Kidney (tissue), 22 donors: ENCODE measurements at places on chromosomes 1 and 21. TPM values are rescaled to one million over a fixed set of nuclear protein-coding genes. Genes with fewer than 3 reads are reported as not detected.

GRCh38 chr1:121558514-121558913 is 373.7 kb downstream of the SRGAP2C start:
- no peak for DNase-seq

GRCh38 chr1:14899686-14900085 is 253.9 kb upstream of the TMEM51 start:
- no peak for DNase-seq

DNA sequence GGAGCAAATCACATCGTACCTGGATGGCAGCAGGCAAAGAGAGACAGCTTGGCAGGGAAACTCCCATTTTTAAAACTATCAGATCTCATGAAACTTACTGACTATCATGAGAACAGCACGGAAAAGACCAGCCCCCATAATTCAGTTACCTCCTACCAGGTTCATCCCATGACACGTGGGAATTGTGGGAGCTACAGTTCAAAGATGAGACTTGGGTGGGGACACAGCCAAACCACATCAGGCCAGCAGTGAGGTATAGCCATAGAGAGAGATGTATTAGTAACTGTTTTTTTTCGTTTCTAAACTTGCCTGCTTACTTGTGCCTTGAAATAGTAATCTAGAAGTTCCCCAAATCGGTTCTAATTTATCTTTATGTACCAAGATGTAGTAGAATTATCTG is 48.9 kb downstream of the AK4 start:
- no peak for DNase-seq

DNA sequence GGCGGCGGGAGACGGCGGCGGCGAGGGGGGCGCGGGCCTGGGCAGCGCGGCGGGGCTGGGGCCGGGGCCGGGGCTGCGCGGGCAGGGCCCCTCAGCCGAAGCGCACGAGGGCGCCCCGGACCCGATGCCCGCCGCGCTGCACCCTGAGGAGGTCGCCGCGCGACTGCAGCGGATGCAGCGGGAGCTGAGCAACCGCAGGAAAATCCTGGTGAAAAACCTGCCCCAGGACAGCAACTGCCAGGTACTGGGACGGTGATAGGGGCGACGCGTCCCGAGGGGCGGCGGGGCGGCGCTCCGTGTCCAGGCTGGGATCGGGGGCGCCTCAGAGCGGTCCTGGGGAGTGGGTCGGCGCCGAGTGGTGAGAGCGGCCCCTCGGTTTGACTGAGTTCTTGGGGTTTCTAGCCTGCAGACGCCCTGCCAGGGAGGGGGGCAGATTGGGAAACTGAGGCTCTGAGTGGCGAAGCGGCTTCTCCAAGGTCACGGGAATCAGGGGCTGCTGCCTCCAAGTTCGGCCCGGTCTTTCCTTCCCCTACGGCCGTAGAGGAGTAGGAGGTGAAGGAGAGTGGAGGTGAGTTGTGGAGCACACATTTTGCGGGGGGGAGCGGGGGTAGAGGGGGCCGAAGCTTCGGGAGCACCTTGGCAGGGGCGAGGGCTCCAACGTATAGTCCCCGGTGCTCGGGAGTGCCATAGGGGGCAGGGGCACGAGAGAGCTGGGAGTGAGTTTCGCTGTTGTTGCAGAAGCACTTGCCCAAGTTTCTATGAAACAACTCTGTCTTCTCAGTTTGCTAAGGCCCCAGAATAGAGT is 508 bp downstream of the RAVER2 start:
- DNase-seq, result peak; percentile 75

- no peak for DNase-seq
Measured at GRCh38 chr1:47703981-47704596, 266.2 kb downstream of the FOXD2 start.

DNA sequence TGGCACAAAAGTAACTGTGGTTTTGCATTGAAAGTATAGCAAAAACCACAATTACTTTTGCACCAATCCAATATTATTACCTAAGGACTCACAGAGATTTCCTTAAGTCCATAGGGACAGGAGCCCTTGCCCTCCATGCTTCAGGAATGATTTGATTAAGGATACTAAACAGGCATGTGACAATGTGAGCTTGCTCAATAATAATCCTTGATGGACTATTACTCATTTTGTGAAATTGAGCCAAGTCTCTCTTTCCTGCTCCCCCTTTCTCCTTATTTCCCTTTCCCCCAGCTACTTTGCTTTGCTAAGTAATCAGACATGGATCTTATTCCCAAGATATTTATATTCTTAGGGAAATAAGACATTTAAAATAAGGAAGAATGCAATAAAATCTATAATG is 21.6 kb upstream of the RGL1 start:
- no peak for DNase-seq

- no peak for DNase-seq
Measured at GRCh38 chr1:174659823-174660222, 212.1 kb downstream of the GPR52 start.

DNA sequence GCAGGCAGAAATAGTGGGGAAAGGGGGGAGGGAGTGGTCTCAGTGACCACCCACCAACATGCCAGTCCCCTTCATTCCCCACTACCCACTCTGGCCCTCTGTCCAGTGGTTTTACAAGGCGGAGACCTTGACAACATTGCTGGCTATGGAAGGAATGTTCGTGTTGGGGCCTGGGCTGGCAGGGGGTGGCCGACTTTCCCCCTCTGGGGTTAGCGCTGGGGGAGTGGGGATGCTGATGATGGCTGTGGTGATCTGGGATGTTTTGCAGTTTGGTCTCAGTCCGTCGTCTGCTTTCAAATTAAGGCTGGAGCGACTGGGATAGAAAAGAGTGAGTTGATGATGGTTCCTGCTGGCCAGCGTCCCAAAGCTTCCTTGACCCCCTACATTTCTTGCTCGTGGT is 20.3 kb downstream of the DDX20 start:
- DNase-seq, result no peak

DNA sequence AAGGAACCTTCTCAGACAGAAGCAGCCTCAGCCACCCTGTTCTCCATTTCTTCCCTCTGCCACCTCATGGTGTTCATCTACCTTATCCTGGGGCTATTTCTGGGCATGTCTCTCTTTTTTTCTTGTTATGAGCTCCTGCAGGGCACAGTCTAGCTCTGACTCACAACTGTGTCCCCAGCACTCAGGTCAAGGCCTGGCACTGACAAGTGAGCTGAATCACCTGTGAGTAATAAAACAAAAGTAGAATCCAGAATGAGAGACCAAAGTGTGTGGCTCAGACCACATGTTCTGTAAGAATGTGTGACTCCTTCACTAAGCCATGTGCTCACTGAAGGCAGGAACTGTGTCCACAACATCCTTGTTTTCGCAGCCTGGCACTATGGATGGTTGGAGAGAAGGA is 23.2 kb downstream of the C1orf94 start:
- no peak for DNase-seq

GRCh38 chr1:31215065-31215570 is 24.6 kb downstream of the NKAIN1 start:
- peak; percentile 45 for DNase-seq

GRCh38 chr1:234612352-234613127 is 2.6 kb upstream of the IRF2BP2 start:
- DNase-seq, result peak; percentile 95

DNA sequence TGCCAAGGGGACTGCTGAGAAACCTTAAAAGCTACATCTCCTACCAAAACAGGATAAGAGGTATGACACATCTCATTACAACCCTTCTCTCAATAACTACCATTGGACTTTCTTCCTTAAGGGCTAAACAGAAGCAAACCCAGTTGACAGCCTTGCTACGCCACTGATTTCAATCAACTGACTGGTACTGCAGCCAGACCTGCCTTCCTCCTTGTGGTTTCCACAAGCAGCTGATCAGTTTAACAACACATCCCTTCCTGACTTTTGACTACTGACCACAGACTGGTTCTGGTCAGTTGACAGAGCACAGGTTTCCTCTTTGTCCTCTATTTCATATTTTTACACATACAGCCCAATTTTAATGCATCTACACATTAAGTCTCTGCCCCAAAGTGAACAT is 108.8 kb downstream of the ADAMTS1 start:
- no peak for DNase-seq

DNA sequence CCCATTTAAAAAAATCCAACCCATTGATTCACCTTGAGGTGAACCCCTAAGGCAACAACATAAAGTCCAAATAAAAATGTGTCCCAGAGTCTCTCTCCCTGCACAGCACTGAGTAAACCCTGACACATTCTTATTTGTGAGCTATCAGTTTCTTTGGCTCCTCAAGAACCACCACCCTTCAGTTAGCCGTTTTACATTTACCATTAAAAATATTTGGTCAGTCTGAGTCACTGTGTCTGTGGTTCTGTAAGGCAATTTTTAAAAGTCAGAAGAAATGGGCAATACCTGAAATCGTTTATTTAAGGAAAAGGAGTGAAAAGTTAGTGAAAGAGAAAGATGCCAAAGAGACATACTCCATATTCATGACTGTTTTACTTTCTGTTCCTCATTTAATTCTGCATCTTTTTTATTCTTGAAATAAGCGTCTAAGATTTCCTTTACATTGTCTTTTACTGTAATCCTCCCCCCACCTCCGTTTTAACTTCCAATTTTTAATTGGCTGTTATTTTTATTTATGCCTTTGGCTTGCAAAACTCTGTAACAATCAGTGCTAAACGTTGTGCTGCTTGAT is 91.7 kb upstream of the IVNS1ABP start:
- DNase-seq, result no peak

- DNase-seq, result no peak
Measured at GRCh38 chr1:8348047-8348776, 30.3 kb downstream of the SLC45A1 start.

DNA sequence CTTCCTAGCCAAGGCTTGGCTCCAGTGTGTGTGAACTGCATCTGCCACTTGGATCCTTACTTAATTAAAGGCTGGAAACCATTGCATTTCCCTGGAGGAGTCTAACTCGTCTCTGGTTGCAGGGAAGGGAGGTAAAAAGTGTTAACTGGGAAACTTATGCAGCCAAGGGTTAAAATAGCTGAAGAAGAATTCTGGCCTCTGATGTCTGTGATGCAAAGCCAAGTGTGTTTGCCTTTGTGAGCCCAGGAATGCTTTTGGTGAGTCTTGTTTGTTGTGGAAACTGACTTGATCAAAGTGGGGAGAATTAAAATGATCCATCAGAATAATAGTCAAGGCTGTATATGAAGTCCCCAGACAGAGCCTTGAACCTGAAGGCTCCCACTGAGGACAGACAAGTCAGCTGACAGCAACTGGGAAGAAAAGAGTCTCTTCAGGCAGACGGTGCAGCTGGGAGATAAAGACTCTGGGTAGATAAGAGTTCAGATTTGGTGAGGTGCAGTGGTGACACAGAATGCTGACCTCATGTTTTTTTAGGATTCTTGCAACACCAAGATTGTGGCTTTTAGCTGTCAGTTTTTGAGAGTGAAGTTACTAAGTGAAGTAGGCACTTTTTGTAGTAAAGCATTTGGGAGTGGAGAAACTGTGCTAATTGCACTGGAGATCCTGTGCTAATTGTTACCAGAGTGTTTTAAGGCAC is 59.5 kb upstream of the WLS start:
- no peak for DNase-seq

DNA sequence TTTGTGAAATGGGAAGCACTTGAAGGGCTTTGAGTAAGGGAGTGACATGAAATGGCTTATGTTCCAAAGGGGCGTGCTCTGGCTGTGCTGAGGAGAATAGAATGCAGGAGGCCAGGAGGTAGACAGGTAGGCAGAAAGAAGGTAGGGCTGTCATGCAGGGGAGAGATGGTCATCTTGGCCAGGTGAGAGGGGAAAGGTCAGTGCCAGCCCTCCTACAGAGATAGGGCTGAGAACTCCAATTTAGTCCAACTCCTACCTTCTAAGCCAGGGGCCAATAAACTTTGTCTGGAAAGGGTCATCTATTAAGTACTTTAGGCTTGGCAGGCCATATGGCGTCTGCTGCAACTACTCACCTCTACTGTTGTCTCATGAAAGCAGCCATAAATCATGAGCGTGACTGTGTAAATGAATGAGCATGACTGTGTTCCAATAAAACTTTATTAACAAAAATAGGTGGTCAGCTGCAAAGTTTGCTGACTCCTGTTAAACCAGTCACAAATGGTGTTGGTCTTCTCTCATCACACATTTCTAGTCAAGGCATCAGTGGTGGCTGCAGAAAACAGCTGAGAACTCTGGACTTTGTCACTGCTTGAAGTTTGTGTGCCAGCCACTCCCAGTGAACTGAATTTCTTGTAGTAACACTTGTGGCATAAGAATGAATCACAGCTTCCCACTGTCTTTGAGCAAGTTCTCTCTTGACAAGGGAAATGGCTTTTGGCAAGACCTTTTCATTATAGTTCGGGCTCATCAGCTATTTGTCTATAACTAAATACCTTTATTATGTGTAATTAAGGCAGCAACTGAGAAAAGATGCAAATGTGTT is 32.0 kb upstream of the CD2 start:
- no peak for DNase-seq

DNA sequence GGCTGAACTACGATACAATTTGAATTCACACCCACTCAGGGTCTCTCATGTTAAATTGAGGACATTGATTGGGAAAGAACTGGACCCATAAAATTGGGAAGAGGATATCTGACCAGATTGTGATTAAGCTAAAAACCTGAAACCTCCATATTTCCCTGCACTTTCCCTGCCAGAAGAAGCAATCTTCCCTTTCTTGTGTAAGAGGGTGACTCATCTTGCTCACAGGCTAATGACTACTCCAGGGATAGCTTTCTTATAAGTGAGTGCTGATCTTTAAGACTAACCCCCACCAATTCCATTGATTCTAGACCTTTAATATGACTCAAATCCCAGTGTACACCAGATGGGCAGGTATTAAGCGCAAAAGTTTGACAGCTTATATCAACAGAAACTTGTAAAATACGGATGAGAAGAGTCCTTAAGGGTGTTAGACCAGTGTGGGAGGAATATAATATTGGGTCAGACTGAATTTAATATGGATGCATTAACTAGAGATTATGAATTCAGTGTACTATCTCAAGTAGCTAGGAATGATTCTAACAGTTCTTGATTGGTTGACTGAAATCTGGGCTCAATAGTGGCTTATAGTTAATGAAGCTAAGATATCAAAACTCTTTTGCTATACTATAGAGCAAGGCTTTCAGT is 12.1 kb upstream of the SGIP1 start:
- no peak for DNase-seq

GRCh38 chr1:42946120-42946898 is 12.4 kb downstream of the SLC2A1 start:
- DNase-seq, result peak; percentile 27

- DNase-seq, result no peak
Measured at GRCh38 chr1:161945306-161946060, 78.2 kb downstream of the OLFML2B start.

GRCh38 chr1:190192627-190193026 is 285.0 kb downstream of the BRINP3 start:
- no peak for DNase-seq

- no peak for DNase-seq
Measured at GRCh38 chr1:33244143-33244808, 12.0 kb upstream of the ZNF362 start.

GRCh38 chr1:62912028-62912638 is 128.2 kb downstream of the ATG4C start:
- no peak for DNase-seq

LEPROT gene
- 160 TPM for total RNA-seq

SPATA46 gene
- not detected for total RNA-seq

HES2 gene
- 1.3 TPM for total RNA-seq

ITLN1 gene
- total RNA-seq, result not detected

TMOD4 gene
- total RNA-seq, result 0.66 TPM

TSNAX gene
- 42.3 TPM for total RNA-seq

CYP4B1 gene
- 3.3 TPM for total RNA-seq

PCSK9 gene
- total RNA-seq, result 0.28 TPM

INSRR gene
- 0.35 TPM for total RNA-seq

HJV gene
- not detected for total RNA-seq

TDRKH gene
- 13.5 TPM for total RNA-seq

LRRC38 gene
- not detected for total RNA-seq

CACNA1S gene
- total RNA-seq, result not detected

CDK11B gene
- total RNA-seq, result 24.0 TPM

GTF2B gene
- 24.3 TPM for total RNA-seq
